ENCODE measurements at places on chromosomes 4 and X.

GRCh38 chr4:10856271-10856782, 171.8 kb upstream of the CLNK start:
- DNase-seq, result no peak

DNA sequence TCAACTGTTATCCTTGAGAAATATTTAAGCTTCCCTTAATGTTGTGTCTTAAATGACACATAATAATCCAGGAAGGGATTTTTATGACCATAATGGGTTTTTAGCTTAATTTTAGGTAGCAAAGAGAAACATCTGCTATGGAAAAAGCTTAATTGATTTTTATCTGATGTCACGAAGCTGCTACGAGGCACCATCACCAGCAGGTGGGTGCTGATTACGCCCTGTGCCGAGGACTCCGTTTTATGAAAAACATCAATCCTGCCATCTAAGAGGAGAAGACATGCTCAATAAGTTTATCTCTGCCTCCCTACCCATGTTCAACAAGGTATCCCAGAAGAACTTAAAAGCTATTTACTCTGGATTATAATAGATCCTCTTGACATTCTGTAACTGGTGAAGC, 280.6 kb upstream of the ZFP42 start:
- no peak for DNase-seq

DNA sequence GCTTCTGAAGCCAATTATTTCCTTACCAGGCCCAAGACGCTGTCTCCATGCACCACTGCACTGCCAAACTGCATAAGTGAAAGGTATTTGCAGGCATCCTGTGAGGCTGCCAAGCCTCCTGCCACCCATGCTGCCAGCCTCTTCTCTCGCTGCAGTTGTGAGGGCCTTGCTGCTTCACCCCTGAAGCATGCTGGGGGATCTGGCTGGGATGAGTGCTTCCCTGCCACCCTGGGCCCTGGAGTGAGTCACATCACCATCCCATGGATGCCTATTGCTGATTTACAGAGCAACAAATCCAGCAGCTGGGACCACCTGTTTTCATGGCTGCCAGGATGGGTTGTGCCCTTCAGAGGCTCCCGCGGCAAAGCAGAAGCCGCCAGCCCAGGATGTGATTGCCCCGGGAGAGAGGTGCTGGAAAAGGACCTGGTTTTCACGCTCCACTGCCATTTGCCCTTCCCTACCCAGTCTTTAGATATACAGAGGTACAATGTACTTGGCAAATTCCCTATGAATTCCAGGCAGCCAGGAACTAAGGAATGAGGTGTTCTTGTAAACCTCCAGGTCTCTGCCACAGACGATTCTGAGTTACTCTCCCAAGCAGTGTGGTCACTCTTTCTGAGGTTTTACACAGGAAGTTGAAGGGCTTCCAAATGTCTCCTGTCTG, 41.5 kb upstream of the PTCHD1 start:
- no peak for DNase-seq

DNA sequence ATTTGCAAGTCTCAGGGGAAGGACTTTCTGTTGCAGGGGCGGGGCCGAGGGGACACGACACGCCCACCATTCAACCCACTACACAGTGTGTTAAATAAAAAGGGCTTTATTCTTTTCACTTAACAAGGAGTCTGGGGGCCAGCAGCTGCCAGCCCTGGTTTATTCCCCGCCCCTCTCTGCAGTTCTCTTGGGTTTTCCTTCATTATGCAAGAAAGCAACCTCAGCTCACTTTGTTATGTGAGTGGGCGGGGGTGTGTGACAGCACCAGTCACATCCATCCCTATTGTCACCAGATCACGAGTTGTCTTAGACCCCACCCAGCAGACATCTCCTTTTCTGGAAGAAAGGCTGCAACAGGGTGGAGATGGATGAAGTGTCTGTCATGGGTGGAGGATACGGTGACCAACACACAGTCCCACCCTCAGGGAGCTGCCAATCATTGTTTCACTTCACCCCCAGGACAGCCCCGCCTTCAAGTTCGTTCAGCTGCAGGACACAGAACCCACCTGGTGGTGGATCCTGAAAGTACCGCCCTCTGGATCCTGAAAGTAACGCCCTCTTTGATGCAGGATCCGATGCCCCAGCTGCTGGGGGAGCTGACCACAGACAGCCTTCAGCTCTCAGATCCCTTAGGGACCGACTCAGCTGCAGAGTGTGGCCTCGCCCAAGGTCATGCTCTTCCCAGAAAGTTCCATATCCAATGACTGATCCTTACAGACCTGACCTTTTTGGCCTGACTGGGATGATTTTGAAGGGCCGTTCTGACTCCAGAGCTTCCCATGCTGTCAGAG, 79.6 kb downstream of the SMIM20 start:
- DNase-seq, result peak; percentile 25

Data from activated naive CD4-positive, alpha-beta T cell treated with anti-CD3 and anti-CD28 coated beads, Interleukin-2, amount 10 ng/mL, durations not matched to agents 7 days and 5 days (primary cell).